ENCODE measurements at places on chromosomes 5 and 9.

DNA sequence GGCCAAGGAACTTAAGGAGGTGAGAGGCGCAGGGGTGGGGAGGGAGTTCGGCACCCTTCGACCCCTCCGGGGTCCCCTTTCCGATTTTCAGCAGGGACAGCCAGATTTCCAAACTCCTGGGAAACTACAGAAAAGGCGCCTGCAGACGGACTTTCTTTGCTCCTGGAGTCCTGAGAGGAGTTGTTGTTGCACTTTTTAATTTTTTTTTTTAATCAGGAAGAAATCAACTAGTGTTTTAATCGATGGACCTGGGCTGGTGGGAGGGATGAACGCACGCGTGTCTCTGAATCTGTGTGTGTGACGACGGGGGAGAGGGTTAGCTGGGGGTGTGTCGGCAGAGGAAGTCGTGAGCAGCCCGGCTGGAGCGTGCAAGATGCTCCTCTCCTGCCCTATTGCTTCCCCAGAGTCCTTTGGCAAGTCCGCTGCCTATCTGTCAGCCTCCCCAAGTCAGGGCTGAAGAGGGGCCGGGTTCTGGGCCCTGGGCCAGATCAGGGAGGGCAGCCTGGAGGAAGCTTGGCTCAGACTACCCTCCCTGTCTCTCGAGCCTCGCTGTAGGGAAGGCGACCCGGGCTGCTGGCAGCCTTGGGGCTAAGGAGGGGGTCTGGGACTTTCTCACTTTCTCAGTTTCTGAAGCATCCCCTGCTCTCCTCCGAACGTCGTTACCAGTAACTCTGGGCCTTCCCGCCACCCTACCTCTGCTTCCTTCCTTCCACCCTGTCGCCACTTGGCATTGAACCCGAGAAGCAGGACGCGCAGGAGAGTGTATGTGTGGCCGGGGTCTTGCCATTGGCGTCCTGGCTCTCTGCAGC is 731 bp downstream of the PRR16 start:
- no peak for DNase-seq

DNA sequence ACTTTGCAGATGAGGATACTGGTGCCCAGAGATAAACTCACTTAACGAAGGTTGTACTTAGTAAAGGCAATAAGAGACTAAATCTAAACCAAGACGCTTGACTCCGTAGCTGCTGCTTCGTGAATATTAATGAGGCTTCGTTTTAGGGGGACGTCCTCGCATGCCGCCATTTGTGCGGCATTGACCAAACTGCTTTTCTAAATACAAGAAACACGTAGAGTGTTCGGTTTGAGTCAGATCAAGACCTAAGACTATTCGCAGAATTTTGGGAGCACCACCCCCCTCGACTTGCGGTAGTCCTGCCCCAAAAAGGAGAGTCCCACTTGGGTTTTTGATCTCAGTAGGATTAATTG is 1.1 kb downstream of the NPM1 start:
- peak; percentile 45 for DNase-seq

DNA sequence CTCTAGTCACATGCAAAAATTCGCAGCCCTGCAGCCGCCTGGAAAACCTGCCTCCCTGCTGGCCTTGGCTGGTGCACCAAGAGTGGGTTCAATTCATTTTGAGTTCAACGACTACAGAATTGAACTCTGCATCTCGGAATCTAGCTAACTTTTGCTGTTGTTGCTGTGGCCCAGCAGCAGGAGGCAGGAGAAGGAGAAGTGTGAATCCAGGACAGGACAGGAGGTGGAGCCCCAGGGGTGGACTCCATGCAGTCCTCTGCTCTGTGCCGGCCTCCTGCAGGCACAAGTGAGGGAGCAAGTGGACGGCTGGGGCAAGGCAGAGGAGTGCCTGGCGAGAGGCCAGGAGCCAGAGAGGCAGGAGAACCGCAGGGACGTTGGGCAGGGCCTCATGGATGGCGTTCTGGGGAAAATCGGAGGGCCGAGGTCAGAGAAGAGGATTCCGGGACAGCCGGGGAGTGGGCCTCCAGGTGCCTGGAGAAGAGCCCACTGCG is 214.2 kb downstream of the FANCC start:
- no peak for DNase-seq

GRCh38 chr5:172054611-172055153 is 48.2 kb upstream of the FBXW11 start:
- no peak for DNase-seq

- DNase-seq: no peak
Measured at GRCh38 chr5:88727705-88728313, 155.2 kb downstream of the MEF2C start.
